AG04450 (cell line): ENCODE measurements at places on chromosomes 2 and 18. TPM values are rescaled to one million over a fixed set of nuclear protein-coding genes. Genes with fewer than 3 reads are reported as not detected.

GRCh38 chr2:74562126-74562775 is 7.7 kb downstream of the DOK1 start:
- no peak for DNase-seq

DNA sequence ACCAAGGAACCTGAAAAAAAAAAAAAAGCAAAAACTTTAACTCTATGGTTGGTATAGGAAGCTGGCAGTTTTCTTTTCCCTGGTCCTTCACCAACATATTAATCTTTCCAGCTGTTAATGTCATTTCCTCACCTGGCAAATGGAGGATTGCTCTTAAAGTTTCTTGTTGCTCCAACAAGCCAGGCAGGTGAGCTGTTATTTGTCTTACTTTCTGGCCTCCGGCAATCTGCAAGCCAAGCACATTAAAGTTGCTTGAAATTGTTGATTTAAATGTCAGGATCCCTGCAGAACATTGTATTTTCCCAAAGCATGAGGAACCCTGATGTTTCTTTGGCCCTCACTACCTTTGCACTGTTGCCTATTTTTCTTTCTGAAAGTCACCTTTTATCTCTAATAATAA is 664.9 kb downstream of the METTL4 start:
- no peak for DNase-seq

SPATA3 gene
- not detected in 2 replicates for polyA plus RNA-seq

DNAH7 gene
- polyA plus RNA-seq = 0.74 and 1.2 TPM in 2 replicates

VIL1 gene
- polyA plus RNA-seq = 0.06 TPM in 1 of 2 replicates, not detected in the other
